ENCODE measurements at places on chromosomes 4 and X.

DNA sequence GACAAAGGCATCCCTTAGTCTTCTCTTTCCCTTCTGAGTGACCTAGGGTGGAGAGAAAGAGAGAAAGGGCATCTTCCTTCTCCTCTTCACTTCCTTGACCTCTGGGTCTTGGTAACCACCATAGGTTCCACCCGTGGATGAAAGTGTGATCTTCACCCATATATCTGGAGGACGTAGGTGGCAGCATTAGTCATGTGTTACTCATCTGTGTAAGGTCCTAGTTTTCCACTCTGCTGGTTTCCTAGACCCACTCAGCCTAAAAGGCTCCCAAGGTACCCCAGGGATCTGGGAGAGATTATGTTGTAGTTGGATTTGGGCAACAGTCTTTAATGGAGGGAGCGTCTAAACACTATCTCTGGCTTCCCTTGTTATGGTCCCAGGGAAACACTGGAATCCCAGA is 45.5 kb upstream of the RAB9B start:
- no peak for DNase-seq

DNA sequence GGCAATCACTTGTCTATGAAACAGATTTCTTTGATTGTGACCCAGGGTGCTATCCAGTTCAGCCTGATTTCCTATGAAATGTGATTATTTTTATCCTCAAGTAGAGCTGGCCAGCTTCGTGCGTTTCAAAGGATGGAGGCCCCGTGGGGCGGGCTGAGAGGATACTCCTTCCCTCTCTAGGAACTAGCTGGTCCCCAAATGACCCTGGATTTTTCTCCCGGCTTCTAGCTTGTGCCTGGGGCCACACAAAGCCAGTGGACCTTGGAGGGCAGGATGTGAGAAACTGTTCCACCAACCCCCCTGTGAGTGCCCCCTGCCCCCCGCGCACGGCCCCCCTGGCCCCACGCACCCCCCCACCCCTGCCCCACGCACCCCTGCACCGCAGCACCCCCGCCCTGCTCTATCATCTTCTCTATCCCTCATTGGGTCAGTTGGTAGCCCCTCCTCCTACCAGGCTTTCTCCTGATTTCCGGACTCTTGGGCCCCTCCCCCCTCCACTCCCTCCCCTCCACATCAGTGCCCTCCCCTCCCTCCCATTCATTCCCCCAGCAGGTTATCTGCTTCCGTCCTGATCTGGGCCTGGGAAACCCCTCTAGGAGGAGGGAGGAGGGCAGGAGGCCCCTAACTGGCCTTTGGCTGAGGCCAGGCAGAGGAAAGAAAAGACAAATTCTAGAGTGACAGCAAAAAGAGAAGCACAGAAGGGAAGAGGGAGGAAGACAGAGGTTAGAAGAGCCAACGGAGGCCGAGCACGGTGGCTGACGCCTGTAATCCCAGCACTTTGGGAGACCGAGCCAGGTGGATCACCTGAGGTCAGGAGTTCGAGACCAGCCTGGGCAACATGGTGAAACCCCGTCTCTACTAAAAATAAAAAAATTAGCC is 3.3 kb downstream of the XPNPEP2 start:
- DNase-seq: no peak

DNA sequence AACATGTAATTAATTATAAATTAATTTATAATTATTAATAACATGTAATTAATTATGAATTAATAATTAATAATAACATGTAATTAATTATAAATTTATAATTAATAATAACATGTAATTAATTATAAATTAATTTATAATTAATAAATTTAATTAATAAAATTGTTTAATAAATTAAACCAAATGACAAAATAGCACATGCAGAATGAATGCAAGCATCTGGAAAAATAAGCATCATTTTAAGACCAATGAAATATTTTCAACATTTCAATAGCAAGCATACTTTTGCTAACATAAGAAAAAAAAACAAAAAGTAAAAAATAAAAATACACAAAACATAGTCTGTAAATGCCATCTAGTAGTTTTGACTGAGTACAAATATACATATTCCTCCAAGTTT is 21.8 kb downstream of the GYPE start:
- DNase-seq: no peak

GRCh38 chr4:168713253-168713652 is 216.4 kb downstream of the PALLD start:
- DNase-seq: no peak

DNA sequence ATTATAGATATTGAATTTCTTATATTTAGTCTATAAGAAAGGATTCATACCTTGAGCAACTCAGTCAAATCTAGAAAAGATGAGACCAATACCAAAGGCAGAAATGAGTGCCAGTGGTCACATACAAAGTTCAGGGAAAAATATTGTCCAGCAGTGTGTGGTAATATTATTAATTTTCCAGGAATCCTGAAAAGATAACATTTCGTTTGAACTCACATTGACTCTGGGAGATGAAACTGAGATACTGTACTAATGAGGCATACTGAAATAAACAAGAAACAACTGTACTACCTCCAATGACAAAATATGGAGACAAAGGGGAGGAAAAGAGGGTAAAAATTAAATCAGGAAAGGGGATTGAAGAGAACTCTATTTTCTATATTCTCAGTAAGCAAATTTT is 212.4 kb downstream of the TRAM1L1 start:
- DNase-seq: no peak

DNA sequence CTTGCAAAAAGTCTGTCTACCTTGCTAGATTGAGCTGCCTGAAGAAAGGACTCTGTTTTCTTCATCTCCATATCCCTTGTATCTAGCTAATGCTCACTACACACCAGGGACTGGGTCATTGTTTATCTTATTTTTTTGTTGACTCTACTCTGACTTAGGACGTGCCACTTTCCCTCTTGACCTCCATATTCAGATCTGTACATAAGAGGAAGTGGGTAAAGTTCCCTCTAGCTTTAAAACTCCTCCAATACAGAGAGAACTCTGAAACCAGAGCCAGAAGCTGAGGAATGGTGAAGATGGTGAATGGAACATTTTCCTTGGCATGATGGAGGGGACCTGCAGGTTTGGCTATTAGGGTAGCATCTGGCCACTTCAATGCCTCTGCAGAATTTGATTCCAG is 2026.1 kb upstream of the TENM3 start:
- no peak for DNase-seq

- peak; percentile 10 for DNase-seq
Measured at GRCh38 chr4:11428231-11428898, at the start of gene HS3ST1. Gene HS3ST1, minus strand, starts transcription at chr4:11428894. Its CDS starts 28,889 bp downstream, at chr4:11400005.

GRCh38 chrX:45172890-45173289 is 27.8 kb downstream of the DIPK2B start:
- DNase-seq: no peak

DNA sequence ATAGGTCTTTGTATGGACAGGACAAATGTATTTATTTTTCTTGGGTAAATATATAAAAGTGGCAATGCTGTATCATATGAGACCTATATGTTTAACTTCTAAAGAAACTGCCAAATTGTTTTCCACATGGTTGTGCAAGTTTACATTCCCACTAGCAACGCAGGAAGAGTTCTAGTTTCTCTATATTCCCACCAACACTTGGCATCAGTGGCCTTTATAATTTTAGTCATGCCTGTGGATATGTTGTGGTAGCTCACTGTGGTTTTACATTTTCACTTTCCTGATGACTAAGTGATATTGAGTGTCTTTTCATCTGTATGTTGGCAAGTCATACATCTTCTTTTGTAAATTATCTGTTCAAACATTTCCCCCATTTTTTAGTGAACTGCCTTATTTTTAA is 126.0 kb downstream of the EMCN start:
- DNase-seq: no peak

- DNase-seq: peak; percentile 52
Measured at GRCh38 chrX:13899607-13900006, 82.7 kb upstream of the GPM6B start.

DNA sequence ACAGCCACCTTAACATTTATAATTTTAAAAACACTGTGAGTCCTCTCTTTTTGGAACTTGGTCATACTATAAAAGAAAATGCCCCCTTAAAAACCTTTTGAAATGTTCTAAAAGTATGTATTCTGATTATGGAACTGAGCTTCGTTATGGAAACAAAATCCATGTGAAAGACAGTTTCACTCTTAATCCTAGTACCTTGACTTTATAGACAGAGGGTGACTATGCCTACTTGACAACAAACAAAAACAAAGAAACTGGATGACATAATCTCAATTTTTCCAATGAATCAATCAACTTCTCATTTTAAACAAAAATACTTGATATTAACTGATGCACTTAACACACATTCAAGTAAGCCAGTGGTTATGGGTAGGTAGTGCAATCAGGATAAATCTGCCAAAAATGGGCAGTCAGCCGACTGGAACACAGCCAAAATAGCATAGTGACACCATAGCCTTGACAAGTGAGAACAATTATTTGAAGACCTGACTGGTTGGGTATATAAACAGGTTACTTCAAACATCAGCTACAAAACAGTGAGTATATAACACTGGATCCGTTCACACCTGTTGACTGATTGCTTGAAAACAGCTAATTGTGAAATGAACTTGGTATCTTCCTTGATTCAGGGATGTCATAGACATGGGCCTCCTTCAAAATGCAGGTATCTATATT is 265.5 kb downstream of the PPP3CA start:
- peak; percentile 26 for DNase-seq
